ENCODE measurements at places on chromosomes 11 and 22. TPM values are rescaled to one million over a fixed set of nuclear protein-coding genes. Genes with fewer than 3 reads are reported as not detected.

The SCN2B gene
- total RNA-seq = 4.9 TPM

The LAYN gene
- total RNA-seq = 117 TPM

The SMIM35 gene
- total RNA-seq = not detected

The DUSP8 gene
- 0.51 TPM for total RNA-seq

The MYEOV gene
- total RNA-seq = 1.2 TPM

The GPR83 gene
- total RNA-seq = not detected

The HDHD5 gene
- total RNA-seq = 16.2 TPM

The SAA2 gene
- not detected for total RNA-seq

The C11orf87 gene
- not detected for total RNA-seq

The KCNJ1 gene
- not detected for total RNA-seq

The OR8A1 gene
- total RNA-seq = not detected

The SCUBE2 gene
- 1.8 TPM for total RNA-seq

The TH gene
- total RNA-seq = not detected

The MMP8 gene
- total RNA-seq = not detected

The RAG2 gene
- not detected for total RNA-seq

The CNGA4 gene
- 0.17 TPM for total RNA-seq

The HEPHL1 gene
- total RNA-seq = not detected

The NAALAD2 gene
- 0.77 TPM for total RNA-seq

The AMPD3 gene
- 24.9 TPM for total RNA-seq

The TMEM45B gene
- total RNA-seq = not detected

The CELSR1 gene
- total RNA-seq = 2.1 TPM

The PPFIBP2 gene
- total RNA-seq = 31.3 TPM

The ADM2 gene
- total RNA-seq = 5.8 TPM

The TESMIN gene
- 2.0 TPM for total RNA-seq

The NRXN2 gene
- total RNA-seq = 0.26 TPM

The ASPHD2 gene
- 1.5 TPM for total RNA-seq

The ALDH3B2 gene
- total RNA-seq = not detected

The AP1B1 gene
- total RNA-seq = 44.1 TPM

The OR4D5 gene
- total RNA-seq = not detected

The IGLL1 gene
- total RNA-seq = not detected

The TPBGL gene
- not detected for total RNA-seq

The ANGPTL5 gene
- 0.77 TPM for total RNA-seq

The MPPED1 gene
- total RNA-seq = not detected

The CARD10 gene
- 1.3 TPM for total RNA-seq

The MRGPRX3 gene
- total RNA-seq = not detected

The OR51B5 gene
- 0.17 TPM for total RNA-seq

The AQP11 gene
- total RNA-seq = 11.2 TPM

The ACTN3 gene
- total RNA-seq = not detected

The KCNJ11 gene
- not detected for total RNA-seq

The MUC6 gene
- total RNA-seq = not detected

The MYRF gene
- total RNA-seq = 0.17 TPM

Measured in fibroblast of lung (primary cell).